Lung (tissue), 17 donors: ENCODE measurements at places on chromosomes 6 and 20.

- DNase-seq: no peak
Measured at GRCh38 chr6:32803416-32803815, 13.4 kb downstream of the HLA-DOB start.

GRCh38 chr20:60117065-60117464 lies 158.8 kb downstream of the CDH26 start:
- peak; percentile 46 for DNase-seq

- no peak for DNase-seq
Measured at GRCh38 chr20:9149796-9150195, 80.9 kb downstream of the PLCB4 start.

DNA sequence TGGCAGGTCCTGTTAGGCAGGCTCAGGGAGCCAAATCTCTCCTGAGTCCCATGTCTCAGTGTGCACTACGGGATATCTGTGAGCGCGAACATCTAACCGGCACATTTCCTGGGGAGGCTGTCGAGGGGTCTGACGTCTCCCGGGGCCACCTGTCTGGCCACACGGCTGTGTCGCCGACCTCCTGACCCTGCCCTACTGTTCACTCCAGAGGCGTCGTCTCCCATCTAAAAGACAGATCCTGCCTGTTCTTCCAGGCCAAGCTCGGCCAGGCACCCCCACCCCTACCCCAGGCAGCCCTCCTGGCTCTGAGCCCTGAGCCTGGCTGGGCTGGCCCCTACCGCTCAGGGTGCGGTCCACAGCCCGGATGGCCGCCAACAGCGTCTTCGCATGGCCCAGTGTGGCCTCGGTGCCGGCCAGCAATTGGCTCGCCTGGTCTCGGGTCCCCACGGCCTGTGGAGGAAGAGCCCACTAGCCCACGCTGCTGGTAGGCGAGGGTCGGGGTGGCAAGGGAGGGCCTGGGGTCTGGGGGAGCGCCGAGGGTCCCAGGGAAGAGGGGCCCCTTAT lies 16.6 kb downstream of the ADRM1 start:
- no peak for DNase-seq

GRCh38 chr20:45909817-45910669 lies 1.9 kb downstream of the PLTP start:
- no peak for DNase-seq

GRCh38 chr6:45116714-45117410 lies 211.3 kb upstream of the RUNX2 start:
- no peak for DNase-seq

- no peak for DNase-seq
Measured at GRCh38 chr20:41355192-41355591, 11.4 kb downstream of the EMILIN3 start.

- DNase-seq: peak; percentile 99
Measured at GRCh38 chr6:37169496-37170272, at the start of gene PIM1. Gene PIM1, plus strand, starts transcription at chr6:37170152. Its CDS starts 424 bp downstream, at chr6:37170576.

DNA sequence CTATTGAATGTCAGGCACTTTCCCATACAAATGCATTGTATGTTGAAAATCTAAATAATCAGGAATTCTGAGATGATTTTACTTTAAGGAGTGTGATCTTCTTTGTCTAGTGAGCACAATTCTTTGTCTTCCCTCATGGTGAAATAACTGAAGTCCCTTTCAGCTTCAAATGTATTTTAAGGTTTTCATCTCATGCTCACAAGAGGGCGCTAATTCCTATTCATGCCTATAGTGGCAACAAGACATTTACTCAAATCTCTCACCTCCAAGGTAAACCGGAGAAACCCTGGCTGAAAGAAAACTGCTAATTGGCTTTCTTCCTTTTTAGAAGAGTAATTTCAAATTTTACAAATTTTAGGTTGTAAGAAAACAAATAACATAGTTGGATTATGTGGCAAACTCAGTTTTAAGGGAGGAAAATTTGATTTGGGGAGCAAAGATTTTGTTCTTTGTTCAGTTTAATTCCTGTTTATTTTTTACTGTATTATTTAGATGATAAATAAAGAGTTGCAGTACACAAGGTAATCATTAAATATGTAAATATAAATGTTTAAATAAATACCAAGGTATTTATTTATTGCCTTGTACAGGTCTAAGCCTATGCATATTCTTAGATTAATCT lies 69.1 kb downstream of the SLC35F1 start:
- no peak for DNase-seq

GRCh38 chr20:17863577-17864292 lies 104.9 kb downstream of the SNX5 start:
- peak; percentile 81 for DNase-seq

DNA sequence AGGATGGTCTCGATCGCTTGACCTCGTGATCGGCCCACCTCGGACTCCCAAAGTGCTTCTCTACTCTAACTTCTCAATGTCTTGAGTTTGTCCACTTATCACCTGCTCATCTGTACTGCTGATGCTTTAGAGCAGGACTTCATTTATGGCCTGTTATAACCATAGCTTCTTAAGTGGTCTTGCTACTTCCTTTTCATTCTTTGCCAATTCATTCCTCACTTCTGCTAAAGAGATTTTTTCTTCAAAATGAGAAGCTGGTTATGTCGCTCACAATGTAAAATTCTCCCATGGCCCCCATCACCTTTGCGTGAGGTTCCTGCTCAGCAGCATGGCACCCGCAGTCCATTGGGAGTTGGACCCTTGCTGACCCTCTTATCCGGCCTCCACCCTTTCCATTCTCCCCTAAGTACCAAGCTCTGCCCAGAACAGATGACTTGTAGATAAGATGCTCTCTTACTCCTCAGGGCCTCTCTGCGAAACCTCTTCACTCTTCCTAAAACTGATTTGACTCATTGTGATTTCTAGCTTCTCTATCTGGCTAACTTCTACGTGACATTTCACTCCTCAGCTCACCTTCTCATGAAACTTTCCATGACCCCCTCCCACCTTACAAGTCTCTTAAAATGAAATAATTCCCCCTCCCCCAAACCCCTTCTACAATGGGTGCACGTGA lies 13.9 kb upstream of the CD164 start:
- DNase-seq: no peak

DNA sequence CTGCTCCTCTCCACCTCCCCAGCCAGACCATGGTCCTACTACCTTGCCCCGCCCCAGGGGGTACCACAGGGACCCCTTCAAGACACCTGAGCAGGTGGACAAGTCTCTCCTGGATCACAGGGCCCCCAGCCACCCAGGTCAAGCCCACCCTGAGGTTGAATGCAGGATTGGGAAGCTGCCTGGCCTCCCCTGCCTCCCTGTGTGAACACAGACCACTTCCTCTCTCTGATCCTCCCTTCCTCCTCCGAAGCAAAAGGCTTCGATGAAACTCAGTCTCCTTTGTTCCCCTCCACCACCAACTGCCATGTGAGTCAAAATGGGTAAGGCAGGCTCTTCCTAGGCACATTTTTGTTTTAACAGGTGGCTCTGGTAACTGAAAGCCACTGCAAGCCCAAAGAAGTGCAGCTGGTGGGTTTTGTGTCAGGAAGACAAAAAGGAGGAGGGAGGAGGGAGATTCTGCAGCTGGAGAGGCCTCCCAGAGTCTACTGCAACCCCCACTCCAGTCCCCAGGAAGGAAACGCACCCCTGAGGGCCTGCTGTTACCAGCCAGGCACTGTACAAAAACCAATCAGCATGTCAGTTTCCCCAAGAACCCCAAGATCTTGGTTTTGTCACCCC lies 5.4 kb downstream of the ADA start:
- no peak for DNase-seq

- DNase-seq: no peak
Measured at GRCh38 chr6:35557239-35557638, 44.5 kb upstream of the TULP1 start.

- DNase-seq: no peak
Measured at GRCh38 chr20:49338061-49338460, 60.2 kb upstream of the ZNFX1 start.

- no peak for DNase-seq
Measured at GRCh38 chr6:126048635-126049034, 62.3 kb downstream of the TRMT11 start.

DNA sequence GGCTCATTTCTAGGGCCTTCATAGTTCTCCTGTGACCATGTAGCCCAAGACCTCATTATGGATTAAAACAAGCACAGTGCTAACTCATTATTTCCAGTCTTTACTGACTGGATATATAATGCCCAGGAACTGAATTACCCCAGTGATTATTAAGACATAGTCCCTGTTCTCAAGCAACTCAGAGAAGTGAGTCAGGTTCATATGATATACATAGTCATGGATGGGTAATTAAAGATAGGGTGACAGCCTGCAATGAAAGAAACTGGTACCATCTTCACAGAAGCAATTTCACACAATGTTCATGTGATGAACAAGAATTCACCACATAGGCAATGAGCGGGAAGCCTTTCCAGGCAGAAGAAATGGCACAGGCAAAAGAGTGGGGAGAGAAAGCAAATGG lies 3.5 kb downstream of the TRIM27 start:
- no peak for DNase-seq

GRCh38 chr6:75079589-75079988 lies 126.3 kb downstream of the COL12A1 start:
- DNase-seq: no peak

DNA sequence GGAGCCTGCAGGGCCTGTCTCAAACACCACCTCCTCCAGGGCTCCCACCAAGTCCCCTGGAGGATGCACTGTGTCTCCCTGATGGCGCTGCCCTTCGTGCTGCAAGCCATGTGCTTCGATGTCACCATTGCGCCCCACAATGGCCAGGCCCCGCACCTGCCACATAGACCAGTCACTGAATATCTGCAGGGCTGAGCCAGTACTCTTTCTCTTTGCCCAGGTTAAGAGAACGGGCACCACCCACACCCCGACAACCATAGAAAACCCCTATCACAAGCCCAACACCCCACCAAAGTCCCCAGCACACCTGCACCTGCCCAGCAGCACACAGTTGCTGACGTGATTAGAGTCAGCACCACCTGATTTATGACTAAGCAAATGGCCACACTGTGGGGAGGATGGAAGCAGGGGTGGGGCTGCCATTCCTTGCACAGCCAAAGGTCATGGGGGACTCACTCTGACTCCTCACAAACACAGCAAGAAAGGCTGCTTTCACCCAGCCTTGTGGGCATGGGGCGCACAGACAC lies 104.3 kb downstream of the SLC23A2 start:
- no peak for DNase-seq

DNA sequence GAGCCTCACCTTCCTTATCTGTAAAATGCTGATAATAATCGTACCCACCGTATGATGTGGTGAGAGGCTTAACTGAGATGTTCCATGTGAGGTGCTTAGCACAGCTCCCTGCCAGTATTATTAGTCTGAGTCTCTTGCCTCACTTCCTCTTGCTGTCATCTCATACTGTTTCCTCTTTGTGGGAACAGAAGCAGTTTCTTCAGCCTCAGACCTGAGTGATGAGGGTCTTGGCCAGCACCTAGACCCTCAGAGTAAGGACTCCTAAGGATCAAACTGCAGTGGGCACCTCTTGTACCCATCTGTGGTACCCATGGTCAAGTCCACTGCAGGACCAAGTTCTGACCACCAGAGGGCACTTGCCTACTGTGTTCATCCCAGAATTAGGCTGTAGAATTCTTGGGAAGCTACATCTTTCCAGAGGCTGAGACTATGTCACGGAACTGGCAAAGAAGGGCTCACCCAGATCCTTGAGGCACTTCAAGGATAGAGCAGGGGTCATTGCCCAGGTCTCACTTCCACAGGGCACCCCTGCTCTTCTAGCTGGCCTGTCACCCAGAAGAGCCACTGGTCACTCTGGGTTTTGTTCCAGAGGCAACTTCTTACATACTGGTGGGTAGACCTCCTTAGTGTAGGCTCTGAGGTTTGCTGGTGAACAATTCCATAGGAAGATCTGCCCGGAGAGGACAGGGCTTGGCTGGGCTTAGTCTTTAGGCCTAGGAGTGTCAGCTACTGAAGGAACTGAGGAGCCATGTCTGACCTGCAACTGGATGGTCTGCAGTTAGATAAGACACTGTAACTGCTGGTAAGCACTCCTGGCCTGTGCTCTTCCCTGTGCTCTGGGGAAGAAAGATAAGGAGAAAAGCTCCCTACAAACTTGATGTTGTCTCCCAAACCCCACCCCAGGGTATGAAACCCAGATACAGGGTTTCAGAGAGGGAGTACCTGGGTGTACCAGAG lies 20.6 kb upstream of the SGK2 start:
- DNase-seq: peak; percentile 73

DNA sequence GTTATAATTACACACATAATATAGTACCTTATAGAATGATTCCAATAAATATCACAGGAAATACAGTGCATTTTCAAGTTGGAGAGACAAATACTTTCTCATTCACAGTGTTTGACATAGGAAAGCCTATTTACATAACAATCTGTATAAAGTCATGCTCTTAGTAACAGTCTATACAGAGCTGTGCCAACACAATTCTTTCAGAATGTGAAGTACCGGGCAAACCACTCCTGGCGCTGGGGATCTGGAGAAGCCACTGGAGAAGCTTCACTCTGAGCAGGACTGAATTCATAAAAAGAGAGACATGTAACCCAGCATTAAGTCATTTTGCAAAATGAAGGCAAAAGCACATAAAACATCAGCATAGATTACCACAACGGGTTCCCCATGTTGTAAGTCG lies 24.9 kb upstream of the MCM9 start:
- peak; percentile 14 for DNase-seq

DNA sequence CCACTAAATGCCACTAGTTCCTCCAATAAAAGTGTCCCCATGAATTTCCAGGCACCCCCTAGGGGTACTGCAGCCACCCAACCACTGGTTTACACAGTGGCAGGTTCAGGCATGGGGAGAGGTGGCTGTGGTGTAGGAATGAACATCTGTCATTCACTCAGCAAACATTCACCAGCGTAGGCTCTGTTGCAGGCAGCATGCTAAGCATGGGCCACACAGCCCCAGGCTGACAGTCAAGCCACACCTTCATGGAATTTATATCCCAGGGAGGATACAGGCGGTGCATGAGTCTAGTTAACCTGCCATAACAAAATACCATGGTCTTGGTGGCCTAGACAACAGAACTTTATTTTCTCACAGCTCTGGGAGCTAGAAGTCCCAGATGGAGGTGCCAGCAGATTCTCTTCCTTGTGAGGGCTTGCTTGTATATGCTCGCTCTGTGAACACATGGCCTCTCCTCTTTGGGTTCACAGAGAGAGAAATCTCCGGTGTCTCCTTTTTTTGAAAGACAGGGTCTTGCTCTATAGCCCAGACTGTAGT lies 135.7 kb downstream of the EYA2 start:
- DNase-seq: no peak

DNA sequence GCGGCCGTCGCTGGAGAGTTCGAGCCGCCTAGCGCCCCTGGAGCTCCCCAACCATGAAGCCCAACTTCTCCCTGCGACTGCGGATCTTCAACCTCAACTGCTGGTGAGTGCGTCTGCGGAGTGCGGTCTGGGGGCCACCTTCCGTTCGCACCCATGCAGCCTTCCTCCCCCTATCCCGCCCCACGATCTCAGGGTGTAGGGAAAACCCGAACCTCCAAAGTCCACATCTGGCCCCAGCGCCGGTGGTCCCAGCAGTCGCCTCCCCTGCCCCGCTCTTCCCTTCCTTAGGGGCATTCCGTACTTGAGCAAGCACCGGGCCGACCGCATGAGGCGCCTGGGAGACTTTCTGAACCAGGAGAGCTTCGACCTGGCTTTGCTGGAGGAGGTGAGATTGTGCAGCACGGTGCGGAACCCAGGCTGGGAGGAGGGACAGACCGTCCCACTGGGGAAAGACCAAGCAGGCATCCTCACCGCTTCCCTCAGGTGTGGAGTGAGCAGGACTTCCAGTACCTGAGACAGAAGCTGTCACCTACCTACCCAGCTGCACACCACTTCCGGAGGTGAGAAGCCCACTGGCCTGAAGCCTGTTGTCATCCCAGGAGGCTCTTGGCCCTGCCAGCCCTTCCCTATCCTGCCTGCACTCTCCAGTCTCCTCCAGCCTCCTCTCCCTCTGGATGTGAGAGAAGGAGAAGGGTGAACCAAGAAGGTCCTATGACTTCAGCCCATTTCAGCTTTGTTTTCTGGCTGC lies 719 bp downstream of the SMPD2 start:
- DNase-seq: peak; percentile 70

GRCh38 chr6:130158056-130158455 lies 64.7 kb downstream of the SAMD3 start:
- no peak for DNase-seq
